ENCODE measurements at places on chromosomes 1 and 21.

GRCh38 chr1:49307457-49307856 is 530.8 kb upstream of the BEND5 start:
- no peak for DNase-seq

GRCh38 chr1:20413776-20414140 is 72.3 kb downstream of the CAMK2N1 start:
- no peak for DNase-seq

GRCh38 chr1:150002217-150002616 is 8.3 kb downstream of the OTUD7B start:
- DNase-seq = no peak

- peak; percentile 42 for DNase-seq
Measured at GRCh38 chr1:190792873-190793272, 315.2 kb upstream of the BRINP3 start.

GRCh38 chr21:45336870-45337269 is 49.2 kb upstream of the POFUT2 start:
- DNase-seq = peak; percentile 48

GRCh38 chr1:220430059-220430458 is 97.9 kb upstream of the MARK1 start:
- no peak for DNase-seq

DNA sequence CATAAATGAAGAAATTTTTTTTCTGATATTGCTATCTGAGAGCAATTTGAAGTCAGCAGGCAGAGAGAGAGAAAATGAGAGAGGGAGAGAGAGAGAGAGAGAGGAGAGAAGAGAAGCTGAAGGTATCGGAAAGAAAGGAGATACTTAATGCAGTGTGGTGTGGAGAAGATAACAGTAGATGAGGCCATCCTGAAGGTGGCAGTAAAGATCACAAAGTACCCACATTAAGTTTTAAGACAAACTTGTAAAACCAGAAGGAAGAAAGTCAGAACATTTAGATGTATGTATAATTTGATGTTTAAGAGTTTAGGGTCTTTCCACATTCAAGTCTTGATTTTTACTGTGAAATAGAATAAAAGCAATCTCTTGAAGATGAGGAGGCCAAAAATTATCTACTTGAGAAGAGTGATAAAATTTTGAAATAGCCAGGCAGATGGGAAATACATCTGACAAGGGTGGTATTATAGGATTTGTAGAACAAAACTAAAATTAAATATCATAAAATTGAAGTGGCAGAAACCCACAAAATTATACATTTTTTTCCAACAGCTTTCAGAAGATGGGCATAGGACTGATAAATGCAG is 1753.4 kb downstream of the MRPL39 start:
- DNase-seq = no peak

GRCh38 chr21:44503901-44504399 is 36.0 kb downstream of the KRTAP10-1 start:
- no peak for DNase-seq

GRCh38 chr1:97920276-97920831 is 480 bp downstream of the DPYD start:
- DNase-seq = no peak

DNA sequence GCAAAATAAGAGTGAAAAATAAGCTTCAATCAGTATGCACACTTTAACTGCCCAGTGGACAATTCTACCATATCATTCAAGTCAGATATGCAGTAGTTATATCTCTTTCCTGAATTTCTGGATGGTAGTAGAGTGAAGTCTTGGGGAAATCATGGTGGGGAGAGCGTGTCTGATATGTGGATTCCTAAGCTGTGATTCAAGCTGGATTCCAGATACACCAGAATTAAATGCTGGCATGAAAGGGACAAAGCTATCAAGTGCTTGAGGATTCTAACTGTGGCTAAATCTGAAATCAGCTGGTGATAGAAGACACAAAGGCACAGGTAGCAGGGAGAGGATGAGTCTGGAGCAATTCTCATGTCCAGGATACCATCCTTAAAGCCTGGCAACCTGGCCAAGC is 323.5 kb downstream of the DUSP10 start:
- no peak for DNase-seq

DNA sequence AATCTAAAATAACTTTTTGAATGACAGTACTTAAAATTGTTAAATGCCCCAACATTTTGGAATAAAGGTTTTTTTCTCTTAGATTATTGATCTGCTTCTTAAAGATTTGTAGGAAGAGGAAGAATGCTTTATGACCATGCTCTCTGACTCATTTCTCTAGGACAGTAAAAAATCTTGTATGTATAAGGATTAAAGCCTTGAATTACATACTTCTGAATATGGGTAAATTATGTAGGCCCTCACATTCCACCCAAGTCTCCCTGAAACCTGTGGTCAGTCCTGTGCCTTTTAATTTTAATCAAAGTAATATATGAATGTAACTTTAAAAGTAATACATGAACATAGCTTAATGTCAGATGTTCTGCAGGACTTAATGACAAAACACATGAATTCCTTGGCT is 50.5 kb downstream of the ABCD3 start:
- no peak for DNase-seq

- DNase-seq = no peak
Measured at GRCh38 chr1:235468970-235469369, 35.3 kb downstream of the B3GALNT2 start.

GRCh38 chr1:180997843-180998504 is 24.7 kb downstream of the STX6 start:
- DNase-seq = no peak

- DNase-seq = no peak
Measured at GRCh38 chr1:169001353-169001752, 105.1 kb upstream of the ATP1B1 start.

DNA sequence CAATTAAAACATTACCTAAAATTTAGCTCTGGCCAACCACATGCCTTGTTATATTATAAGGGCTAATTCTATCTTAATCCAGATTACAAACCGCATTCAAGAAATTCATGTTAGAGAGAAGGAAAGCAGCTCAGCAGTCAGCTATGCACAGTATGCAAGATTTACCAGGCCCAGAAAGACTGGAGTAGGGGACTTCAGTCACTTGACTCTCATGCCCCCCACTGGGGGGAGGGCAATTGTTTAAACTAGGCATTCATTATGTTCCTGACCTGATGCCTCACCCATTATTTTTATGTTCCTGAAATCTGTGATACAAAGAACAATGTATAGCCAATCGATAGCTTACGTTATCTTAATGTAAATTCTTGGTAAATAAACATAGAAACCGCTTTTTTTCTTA is 96.9 kb downstream of the ZNF644 start:
- DNase-seq = no peak

GRCh38 chr1:157195521-157196244 is 57.5 kb upstream of the ETV3 start:
- DNase-seq = peak; percentile 63

GRCh38 chr21:42505090-42505726 is 8.4 kb upstream of the SLC37A1 start:
- DNase-seq = no peak

DNA sequence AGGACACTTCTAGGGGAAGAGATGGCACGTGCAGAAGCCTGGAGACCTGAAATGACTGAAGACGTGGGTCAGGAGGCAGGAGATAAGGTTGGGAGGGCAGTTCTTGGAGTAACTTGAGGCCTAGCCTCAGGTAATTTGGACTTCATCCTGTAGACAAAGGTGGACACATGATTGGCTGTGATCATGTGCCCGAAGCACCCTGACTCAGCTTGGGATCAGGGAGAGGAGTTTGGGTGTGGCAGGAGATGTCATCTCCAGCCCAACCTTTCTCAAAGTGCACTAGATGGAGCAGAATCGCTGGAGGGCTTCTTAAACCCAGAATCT is 1.5 kb downstream of the SLC66A1 start:
- no peak for DNase-seq

GRCh38 chr1:50611675-50612074 is 188.4 kb upstream of the DMRTA2 start:
- DNase-seq = no peak

DNA sequence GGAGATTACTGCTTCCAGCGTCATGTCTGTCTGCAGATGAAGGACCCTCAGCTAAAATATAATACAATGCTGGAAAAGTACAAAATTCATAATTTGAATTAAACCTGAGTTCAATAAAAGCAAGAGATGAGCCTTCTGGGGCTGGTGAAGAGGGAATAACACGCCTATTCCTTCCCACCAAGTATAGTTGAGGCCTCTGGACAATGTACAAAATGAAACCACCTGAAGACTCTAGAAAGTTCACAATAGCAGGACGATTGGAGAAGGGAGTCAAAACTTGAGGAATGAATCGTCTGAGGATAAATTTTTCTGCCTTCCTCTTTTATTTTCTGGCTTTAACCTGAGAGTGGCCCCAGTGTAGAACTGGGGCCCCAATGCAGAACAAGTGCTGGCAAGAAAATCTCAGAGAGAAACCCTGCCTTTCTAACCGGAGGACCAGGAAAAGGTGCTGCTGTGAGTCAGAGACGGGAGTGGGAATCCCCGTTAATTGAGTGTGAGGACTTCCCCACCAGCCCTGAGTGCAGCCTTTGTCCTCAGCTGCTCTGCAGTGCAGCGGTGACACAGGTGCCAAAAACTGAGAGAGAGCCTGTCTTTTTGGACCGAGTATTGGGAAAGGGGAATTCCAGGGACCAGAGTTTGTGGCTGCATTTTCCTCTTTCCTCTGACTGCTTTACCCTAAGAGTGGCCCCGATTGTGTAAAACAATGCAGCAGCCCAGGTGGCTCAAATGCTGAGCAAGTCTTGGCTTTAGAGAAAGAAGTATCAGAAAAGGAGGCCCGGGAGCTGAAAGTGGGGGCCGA is 264.9 kb downstream of the DYRK1A start:
- no peak for DNase-seq
